ENCODE measurements at places on chromosomes 7 and 10. TPM values are rescaled to one million over a fixed set of nuclear protein-coding genes. Genes with fewer than 3 reads are reported as not detected.

GRCh38 chr10:91590904-91591796 is 41.7 kb downstream of the PPP1R3C start:
- no peaks in the 10 kb centered on the region for H3K36me3 ChIP-seq
- DNase-seq, result no peak
- no peak overlapping the region for H3K4me3 ChIP-seq
- no peaks in the 10 kb centered on the region for H3K27me3 ChIP-seq
- H3K27ac ChIP-seq, result peak overlapping the region; percentile 62

The NYAP1 gene
- total RNA-seq, result 0.73 TPM

The NUDT13 gene
- 0.97 TPM for total RNA-seq

The TMEM236 gene
- 0.14 TPM for total RNA-seq

The SDK1 gene
- 13.2 TPM for total RNA-seq

GRCh38 chr10:132434405-132435005 is 37.5 kb downstream of the PWWP2B start:
- DNase-seq, result no peak
- H3K27me3 ChIP-seq, result no peaks in the 10 kb centered on the region
- no peaks in the 10 kb centered on the region for H3K36me3 ChIP-seq
- H3K27ac ChIP-seq, result no peak overlapping the region

DNA sequence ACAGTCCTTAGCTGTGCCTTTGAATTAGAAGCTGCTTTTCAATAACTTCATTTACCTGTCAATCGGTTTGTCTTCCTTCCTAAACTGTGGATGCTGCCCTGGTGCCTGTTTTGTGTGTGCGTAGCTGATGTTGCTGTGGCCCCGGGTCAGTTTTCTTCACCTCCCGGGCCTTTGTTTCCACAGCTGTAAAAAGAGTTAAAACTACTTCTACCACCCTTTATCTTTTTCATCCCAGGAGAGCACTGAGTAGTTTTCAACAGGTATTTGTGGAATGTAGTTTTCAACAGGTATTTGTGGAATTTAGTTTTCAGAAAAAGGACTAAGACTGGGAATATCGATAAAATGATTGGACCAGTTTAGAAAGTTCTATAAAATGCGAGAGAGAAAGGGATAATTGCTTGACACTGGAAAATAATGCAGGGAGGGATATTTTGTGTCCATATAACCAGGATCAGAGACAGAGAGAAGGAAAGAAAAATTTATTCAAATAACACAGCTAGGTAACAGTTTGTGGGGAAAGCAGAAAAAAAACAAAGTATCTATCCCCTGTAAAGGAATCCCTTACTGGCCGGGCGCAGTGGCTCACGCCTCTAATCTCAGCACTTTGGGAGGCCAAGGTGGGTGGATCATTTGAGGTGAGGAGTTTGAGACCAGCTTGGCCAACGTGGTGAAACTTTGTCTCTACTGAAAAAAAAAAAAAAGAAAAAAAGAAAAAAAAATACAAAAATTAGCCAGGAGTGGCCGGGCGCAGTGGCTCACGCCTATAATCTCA is 15.9 kb upstream of the IGF2BP3 start:
- no peaks in the 10 kb centered on the region for H3K36me3 ChIP-seq
- DNase-seq, result no peak
- H3K4me1 ChIP-seq, result no peaks in the 10 kb centered on the region
- H3K27ac ChIP-seq, result no peak overlapping the region
- no peaks in the 10 kb centered on the region for H3K27me3 ChIP-seq
- no peak overlapping the region for H3K4me3 ChIP-seq

GRCh38 chr10:126203746-126204145 is 184.5 kb downstream of the ADAM12 start:
- H3K4me3 ChIP-seq, result no peak overlapping the region
- H3K27me3 ChIP-seq, result no peaks in the 10 kb centered on the region
- no peak for DNase-seq
- no peak overlapping the region for H3K27ac ChIP-seq
- H3K36me3 ChIP-seq, result no peaks in the 10 kb centered on the region

DNA sequence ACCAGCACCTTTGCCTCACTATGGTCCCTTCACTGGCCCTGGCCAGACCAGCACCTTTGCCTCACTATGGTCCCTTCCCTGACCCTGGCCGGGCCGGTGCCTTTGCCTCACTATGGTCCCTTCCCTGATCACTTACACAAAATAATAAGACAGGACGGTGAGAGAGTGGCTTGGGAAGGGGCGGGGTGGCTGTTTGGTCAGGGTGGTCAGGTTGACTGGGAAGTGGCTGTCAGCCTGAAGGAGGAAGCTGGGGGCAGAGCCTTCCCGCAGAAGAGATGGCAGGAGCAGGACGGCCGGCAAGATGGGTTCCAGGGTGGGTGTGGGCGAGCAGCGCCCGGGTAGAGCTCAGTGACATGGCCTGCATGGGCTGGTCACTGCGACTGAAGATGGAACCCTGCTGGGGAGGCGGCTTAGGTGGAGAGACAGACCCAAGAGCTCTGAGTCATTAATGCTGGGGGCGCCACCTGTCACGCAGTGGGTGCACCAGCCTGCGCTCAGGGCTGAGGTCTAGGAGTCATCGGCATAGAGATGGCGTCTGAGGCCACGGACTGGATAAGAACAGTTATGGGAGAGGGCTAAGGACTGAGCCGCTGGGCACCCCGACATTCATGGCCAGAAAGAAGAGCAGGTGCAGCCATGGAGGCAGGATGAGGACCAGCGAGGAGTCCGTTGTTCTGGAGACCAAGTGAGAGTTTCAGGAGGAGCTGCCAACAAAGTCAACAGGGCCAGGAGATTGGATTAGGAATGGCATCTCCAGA is 91.8 kb downstream of the CHST15 start:
- H3K4me1 ChIP-seq, result no peaks in the 10 kb centered on the region
- no peak overlapping the region for H3K27ac ChIP-seq
- no peak for DNase-seq
- H3K36me3 ChIP-seq, result no peaks in the 10 kb centered on the region

DNA sequence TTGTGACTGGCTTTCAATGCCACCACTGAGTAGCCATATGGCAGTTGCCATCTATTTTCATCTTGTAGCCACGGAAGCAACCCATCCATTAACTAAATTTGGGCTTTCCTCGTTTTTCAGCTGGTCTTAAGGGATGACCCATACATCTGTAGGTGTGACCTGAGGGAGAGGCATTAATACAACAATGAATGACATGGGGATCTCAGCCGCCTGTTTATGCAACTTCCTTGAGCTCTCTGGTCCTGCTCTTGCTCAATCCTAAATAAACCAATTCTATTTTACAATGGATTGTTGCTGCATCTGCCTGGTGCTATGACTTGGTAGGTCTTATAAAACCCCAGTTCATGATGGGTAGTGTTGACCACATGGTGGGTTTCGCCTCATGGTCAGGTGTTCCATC is 21.9 kb upstream of the ADAM22 start:
- no peaks in the 10 kb centered on the region for H3K27me3 ChIP-seq
- H3K36me3 ChIP-seq, result no peaks in the 10 kb centered on the region

- no peaks in the 10 kb centered on the region for H3K4me1 ChIP-seq
- H3K36me3 ChIP-seq, result no peaks in the 10 kb centered on the region
- H3K4me3 ChIP-seq, result no peak overlapping the region
- DNase-seq, result peak; percentile 16
- H3K27ac ChIP-seq, result no peak overlapping the region
Measured at GRCh38 chr7:92645114-92646061, 55.2 kb upstream of the FAM133B start.

DNA sequence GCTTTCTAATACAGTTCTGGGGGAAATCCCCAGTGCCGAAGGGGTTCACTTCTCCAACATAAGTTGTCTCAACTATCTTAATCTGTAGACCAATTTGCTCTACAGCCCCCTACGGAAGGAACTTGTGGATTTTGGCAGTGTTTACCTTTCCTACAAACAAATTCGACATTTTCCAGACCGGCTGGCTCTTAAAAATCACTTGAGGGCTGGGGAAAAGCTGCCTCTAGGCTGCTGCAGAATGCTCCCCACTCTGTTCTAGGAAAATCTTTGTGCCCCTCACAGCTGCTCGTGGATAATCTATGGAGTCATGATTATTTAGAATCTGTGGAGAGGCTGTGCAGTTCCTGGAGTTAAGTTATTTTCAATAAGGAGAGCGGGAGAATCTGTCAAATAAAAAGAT is 474.6 kb upstream of the FZD8 start:
- no peaks in the 10 kb centered on the region for H3K36me3 ChIP-seq
- H3K4me1 ChIP-seq, result no peaks in the 10 kb centered on the region
- H3K27me3 ChIP-seq, result no peaks in the 10 kb centered on the region
- H3K4me3 ChIP-seq, result no peak overlapping the region
- DNase-seq, result no peak

The KDM7A gene
- 9.6 TPM for total RNA-seq

DNA sequence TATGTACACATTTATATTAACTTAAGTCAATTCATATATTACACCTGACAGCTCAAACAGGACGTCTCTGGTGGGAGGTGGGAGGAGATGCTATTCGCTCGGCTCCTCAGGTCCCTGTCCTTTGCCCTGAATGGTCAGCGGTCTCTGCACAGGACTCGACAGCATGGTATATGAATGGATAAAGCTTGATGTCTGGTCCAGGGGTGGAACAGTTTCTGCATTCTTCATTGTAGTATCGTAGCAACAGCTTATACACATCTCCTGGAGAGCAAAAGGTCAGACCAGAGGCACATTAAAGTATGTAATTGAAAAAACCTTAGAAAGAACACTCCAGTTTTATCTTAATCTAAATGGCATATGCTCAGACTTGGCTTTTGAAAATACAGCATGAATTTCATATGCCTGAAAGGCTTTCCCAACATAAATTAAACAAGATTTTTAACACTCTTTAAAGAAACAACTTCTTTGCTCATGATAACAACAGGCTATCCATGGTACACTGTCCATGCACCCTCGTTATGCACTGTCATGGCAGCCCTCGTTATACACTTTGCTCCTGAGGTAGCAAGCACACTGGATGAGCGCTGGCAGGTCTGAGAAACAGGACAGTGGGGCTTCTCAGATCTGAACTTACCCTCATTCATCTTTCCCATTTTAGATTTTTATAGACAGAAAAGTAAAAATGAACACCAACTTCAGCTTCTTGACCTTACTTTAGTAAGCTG is 57.3 kb upstream of the OGDHL start:
- no peak for DNase-seq
- peaks cover 9% of the 10 kb centered on the region for H3K36me3 ChIP-seq
- no peaks in the 10 kb centered on the region for H3K27me3 ChIP-seq

GRCh38 chr10:74705358-74705980 is 120.9 kb upstream of the KAT6B start:
- H3K4me3 ChIP-seq, result no peak overlapping the region
- no peak overlapping the region for H3K27ac ChIP-seq
- H3K27me3 ChIP-seq, result no peaks in the 10 kb centered on the region

- no peaks in the 10 kb centered on the region for H3K4me1 ChIP-seq
- no peaks in the 10 kb centered on the region for H3K36me3 ChIP-seq
- H3K4me3 ChIP-seq, result no peak overlapping the region
- H3K27me3 ChIP-seq, result no peaks in the 10 kb centered on the region
- no peak for DNase-seq
Measured at GRCh38 chr7:64653721-64654401, 12.1 kb upstream of the ZNF107 start.

- no peak for DNase-seq
- no peaks in the 10 kb centered on the region for H3K4me1 ChIP-seq
- H3K36me3 ChIP-seq, result no peaks in the 10 kb centered on the region
Measured at GRCh38 chr10:3173171-3173878, 743 bp upstream of the PITRM1 start.

The DLX6 gene
- total RNA-seq, result 4.1 TPM

GRCh38 chr10:119120413-119120867 is 16.5 kb downstream of the DENND10 start:
- DNase-seq, result no peak
- H3K36me3 ChIP-seq, result no peaks in the 10 kb centered on the region
- no peaks in the 10 kb centered on the region for H3K4me1 ChIP-seq

DNA sequence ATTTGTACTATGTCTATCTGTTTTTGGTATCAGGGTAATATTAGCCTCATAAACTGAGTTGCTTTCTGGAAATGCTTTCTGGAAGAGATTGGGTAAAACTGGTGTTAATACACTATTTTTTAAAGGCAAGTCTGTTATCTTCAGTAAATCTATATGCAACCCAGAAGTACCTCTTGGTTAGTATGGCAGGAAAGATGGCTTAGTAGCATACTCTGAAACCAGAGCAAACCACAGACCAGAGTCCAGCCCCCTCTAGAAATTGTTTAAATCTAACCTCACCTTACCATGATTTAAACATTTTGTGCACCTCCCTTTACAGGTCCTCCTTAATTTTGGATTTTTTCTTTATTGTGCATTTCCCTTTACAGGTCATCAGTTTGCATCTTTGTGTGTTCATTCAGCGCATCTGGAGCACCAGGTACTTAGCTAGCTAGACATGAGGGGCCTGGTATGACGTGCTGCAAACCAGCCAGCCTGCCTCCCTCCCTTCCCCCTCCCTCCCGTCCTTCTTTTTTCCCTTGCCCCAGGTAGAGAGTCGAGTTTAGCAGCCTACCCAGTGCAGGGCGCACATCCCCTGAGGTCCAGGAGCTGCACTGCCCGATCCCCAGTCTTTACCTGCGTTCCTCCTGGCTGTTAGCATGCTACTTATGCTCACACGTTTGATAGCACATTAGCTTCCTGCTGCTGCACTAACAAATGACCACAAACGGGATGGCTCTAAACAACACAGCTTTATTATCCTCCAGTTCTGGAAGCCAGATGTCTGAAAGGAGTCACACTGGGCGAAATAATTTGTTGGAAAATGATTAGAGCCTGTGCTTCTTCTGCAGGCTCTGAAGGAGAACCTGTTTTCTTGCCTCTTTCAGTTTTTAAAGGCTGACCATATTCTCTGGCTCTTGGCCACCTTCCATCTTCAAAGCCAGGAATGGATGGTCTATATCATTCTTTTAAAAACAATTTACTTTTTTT is 299.9 kb upstream of the HABP2 start:
- no peak overlapping the region for H3K4me3 ChIP-seq
- H3K27ac ChIP-seq, result no peak overlapping the region
- H3K36me3 ChIP-seq, result no peaks in the 10 kb centered on the region
- no peaks in the 10 kb centered on the region for H3K4me1 ChIP-seq
- H3K27me3 ChIP-seq, result no peaks in the 10 kb centered on the region

DNA sequence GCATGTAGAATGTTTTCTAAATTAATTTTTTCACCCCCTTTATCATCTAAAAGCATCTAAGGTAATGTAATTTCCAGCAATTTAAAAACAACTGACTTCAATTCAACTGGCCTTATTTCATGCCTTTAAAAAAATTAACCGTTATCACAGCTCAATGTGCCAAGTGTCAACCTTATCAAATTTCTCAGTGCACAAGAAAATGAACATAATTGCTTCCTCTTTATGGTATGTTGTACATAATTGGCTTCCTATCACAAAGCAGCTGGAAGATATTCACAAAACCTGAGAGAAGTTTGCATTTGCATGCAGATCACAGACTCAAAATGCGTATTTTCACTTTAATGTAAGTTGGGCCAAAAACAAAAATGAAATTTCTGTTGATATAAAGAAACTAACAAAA is 966.4 kb downstream of the GRM8 start:
- no peaks in the 10 kb centered on the region for H3K4me1 ChIP-seq
- DNase-seq, result no peak
- H3K27ac ChIP-seq, result no peak overlapping the region
- H3K4me3 ChIP-seq, result no peak overlapping the region

GRCh38 chr10:33743429-33743857 is 409.0 kb upstream of the NRP1 start:
- no peak for DNase-seq
- no peaks in the 10 kb centered on the region for H3K36me3 ChIP-seq
- no peaks in the 10 kb centered on the region for H3K4me1 ChIP-seq
- H3K27ac ChIP-seq, result no peak overlapping the region
- no peak overlapping the region for H3K4me3 ChIP-seq
- H3K27me3 ChIP-seq, result no peaks in the 10 kb centered on the region

The CUBN gene
- total RNA-seq, result 1.3 TPM

The OLAH gene
- not detected for total RNA-seq

- DNase-seq, result no peak
- H3K36me3 ChIP-seq, result no peaks in the 10 kb centered on the region
- H3K4me1 ChIP-seq, result no peaks in the 10 kb centered on the region
- H3K27me3 ChIP-seq, result no peaks in the 10 kb centered on the region
- no peak overlapping the region for H3K27ac ChIP-seq
Measured at GRCh38 chr7:54811846-54812254, 52.8 kb upstream of the SEC61G start.
